ENCODE measurements at places on chromosomes 12 and 14. TPM values are rescaled to one million over a fixed set of nuclear protein-coding genes. Genes with fewer than 3 reads are reported as not detected.

The C12orf54 gene
- not detected for total RNA-seq

The KCNC2 gene
- total RNA-seq: not detected

The SLC22A17 gene
- total RNA-seq: 2.8 TPM

The GPR137C gene
- total RNA-seq: 0.73 TPM

The KLRD1 gene
- total RNA-seq: 60.0 TPM

The CMA1 gene
- not detected for total RNA-seq

The ARHGEF40 gene
- total RNA-seq: 0.09 TPM

The NR1H4 gene
- total RNA-seq: not detected

The CCND2 gene
- total RNA-seq: 862 TPM

The CHURC1 gene
- total RNA-seq: 49.3 TPM

The NRXN3 gene
- total RNA-seq: not detected

The DNAJC22 gene
- total RNA-seq: not detected

The PLA2G1B gene
- total RNA-seq: not detected

The PRH2 gene
- 0.76 TPM for total RNA-seq

The TTC9 gene
- total RNA-seq: 7.8 TPM

The CLEC14A gene
- total RNA-seq: not detected

The KCNMB4 gene
- 0.40 TPM for total RNA-seq

The C1RL gene
- total RNA-seq: 27.4 TPM

The KCNJ8 gene
- total RNA-seq: not detected

The A2M gene
- not detected for total RNA-seq

The ABCC9 gene
- total RNA-seq: 0.07 TPM

The TPPP2 gene
- not detected for total RNA-seq

The SYNDIG1L gene
- not detected for total RNA-seq

The HCAR3 gene
- not detected for total RNA-seq

The B4GALNT1 gene
- 8.2 TPM for total RNA-seq

The EIF2S3B gene
- total RNA-seq: 0.87 TPM

The PTPN21 gene
- not detected for total RNA-seq

The CFAP251 gene
- 0.35 TPM for total RNA-seq

The MUCL1 gene
- total RNA-seq: not detected

The SLC15A4 gene
- 26.0 TPM for total RNA-seq

The TMED8 gene
- 17.6 TPM for total RNA-seq

The OTOGL gene
- not detected for total RNA-seq

The COQ10A gene
- total RNA-seq: 17.4 TPM

The PROX2 gene
- 0.44 TPM for total RNA-seq

The TMTC1 gene
- total RNA-seq: 0.09 TPM

The SERPINA5 gene
- not detected for total RNA-seq

The AHNAK2 gene
- total RNA-seq: not detected

The PACS2 gene
- total RNA-seq: 40.2 TPM

The SERPINA9 gene
- not detected for total RNA-seq

The KCNH3 gene
- 1.1 TPM for total RNA-seq

All from activated CD8-positive, alpha-beta memory T cell treated with anti-CD3 and anti-CD28 coated beads, Interleukin-2, amount 10 ng/mL, durations not matched to agents 7 days and 5 days (primary cell).